ENCODE measurements at places on chromosomes 13 and 19. TPM values are rescaled to one million over a fixed set of nuclear protein-coding genes. Genes with fewer than 3 reads are reported as not detected.

- no peak for DNase-seq
Observed at GRCh38 chr13:101698400-101698799, 245.9 kb downstream of the ITGBL1 start.

GRCh38 chr13:20721454-20722357, 18.2 kb downstream of the IL17D start:
- peak; percentile 21 for DNase-seq

The CEACAM3 gene
- polyA plus RNA-seq, result not detected

DNA sequence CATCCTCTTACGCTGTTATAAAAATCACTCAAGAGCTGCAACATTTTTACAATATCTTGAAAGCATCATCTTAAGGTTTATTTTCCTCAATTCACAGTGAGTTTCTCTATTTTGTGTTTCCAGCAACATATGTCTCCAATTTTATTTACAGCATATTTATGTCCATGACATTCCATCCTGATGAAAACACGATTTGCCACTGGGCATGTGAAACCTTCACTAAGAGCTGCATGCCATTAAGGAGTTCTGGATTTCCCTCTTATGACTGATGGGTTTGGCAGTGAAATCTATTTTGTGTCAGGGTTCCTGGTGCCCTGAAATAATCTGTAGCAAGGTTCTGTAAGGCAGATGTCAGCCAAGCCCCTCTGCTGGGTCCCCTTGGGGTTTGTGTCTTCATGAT, 527.6 kb upstream of the KLF12 start:
- no peak for DNase-seq

The MYPOP gene
- 0.29 TPM for polyA plus RNA-seq

- DNase-seq, result no peak
Observed at GRCh38 chr13:97385146-97385545, 48.8 kb upstream of the RAP2A start.

DNA sequence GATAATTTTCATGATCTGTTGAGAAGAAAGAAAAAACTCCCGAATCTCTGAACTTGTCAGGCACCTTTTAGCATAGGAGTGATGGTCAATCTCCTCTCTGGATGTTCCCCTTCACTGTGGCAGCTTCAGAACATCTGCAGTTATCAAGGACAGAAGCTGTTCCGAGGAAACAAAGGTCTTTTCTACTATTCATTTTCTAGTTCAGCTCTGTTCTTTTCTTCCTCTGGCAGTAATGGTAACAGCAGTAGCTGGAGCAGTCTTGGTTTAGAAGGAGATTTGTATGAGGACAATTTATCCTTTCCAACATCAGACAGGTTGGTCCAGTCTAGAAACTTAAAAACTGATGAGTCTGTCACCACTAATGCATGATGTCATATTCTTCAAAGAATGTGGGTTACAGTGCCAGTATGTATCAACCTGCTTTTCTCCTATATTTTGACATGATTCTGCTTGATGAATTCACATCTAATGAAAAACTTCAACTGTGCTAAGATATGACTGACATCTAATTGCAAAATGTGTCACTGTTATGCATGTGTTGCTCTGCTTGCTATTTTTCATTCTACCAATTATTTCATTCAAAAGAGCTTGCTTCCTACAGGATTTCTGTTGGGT, 41.0 kb downstream of the AKAP11 start:
- DNase-seq, result no peak

GRCh38 chr19:49097453-49098288, 12.4 kb downstream of the SNRNP70 start:
- DNase-seq, result peak; percentile 73

The CPT1C gene
- not detected for polyA plus RNA-seq
